ENCODE measurements at places on chromosomes 13 and 19.

GRCh38 chr13:114058051-114058867, 74.2 kb downstream of the RASA3 start:
- no peaks in the 10 kb centered on the region for H3K36me3 ChIP-seq
- no peak overlapping the region for H3K4me3 ChIP-seq
- peaks cover 2% of the 10 kb centered on the region for H3K4me1 ChIP-seq
- no peaks in the 10 kb centered on the region for H3K27me3 ChIP-seq

GRCh38 chr13:107865318-107865575, 350.1 kb downstream of the LIG4 start:
- peak; percentile 31 for DNase-seq
- no peaks in the 10 kb centered on the region for H3K27me3 ChIP-seq
- no peaks in the 10 kb centered on the region for H3K36me3 ChIP-seq
- no peak overlapping the region for H3K27ac ChIP-seq
- H3K4me3 ChIP-seq, result peak overlapping the region; percentile 1
- H3K4me1 ChIP-seq, result peaks cover 6% of the 10 kb centered on the region

DNA sequence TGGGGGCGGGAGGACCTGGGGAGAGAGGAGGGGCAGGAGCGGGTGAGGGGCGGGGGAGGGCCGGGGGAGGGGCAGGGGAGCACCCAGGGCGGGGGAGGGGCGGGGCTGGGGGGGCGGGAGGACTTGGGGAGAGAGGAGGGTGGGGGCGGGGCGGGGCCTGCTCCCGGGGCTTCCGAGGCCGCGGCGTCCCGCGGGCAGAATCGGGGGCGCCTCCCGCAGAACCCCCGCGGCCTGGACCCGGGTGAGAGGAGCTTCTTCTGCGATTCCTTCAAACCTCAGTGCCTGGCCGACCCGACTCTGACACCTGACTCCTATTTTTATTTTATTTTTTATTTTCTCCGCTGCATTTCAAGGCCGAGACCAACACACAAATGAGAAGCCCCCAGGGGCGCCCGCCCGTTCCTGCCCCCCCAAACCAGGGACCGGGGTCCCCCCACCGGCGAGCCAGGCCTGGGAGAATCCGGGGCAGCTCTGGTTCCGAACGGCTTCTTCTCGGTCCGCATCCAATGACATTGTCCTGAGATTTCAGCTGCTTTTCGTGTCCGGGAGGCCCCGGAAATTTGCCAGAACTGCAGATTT, 470 bp upstream of the GRTP1 start:
- no peak for DNase-seq
- no peaks in the 10 kb centered on the region for H3K27me3 ChIP-seq
- H3K4me3 ChIP-seq, result no peak overlapping the region
- H3K36me3 ChIP-seq, result no peaks in the 10 kb centered on the region
- H3K27ac ChIP-seq, result no peak overlapping the region

GRCh38 chr13:53200498-53201453, 172.2 kb downstream of the OLFM4 start:
- no peaks in the 10 kb centered on the region for H3K4me1 ChIP-seq
- H3K4me3 ChIP-seq, result no peak overlapping the region
- no peaks in the 10 kb centered on the region for H3K27me3 ChIP-seq
- DNase-seq, result peak; percentile 86
- no peaks in the 10 kb centered on the region for H3K36me3 ChIP-seq

GRCh38 chr19:46840498-46840942, 10.1 kb downstream of the AP2S1 start:
- no peaks in the 10 kb centered on the region for H3K4me1 ChIP-seq
- H3K36me3 ChIP-seq, result peaks cover 4% of the 10 kb centered on the region
- H3K4me3 ChIP-seq, result no peak overlapping the region
- H3K27ac ChIP-seq, result no peak overlapping the region
- no peaks in the 10 kb centered on the region for H3K27me3 ChIP-seq

GRCh38 chr19:5829567-5830310, 9.8 kb downstream of the FUT6 start:
- H3K36me3 ChIP-seq, result no peaks in the 10 kb centered on the region
- DNase-seq, result no peak
- peaks cover 3% of the 10 kb centered on the region for H3K4me1 ChIP-seq
- H3K27ac ChIP-seq, result no peak overlapping the region
- no peak overlapping the region for H3K4me3 ChIP-seq
- H3K27me3 ChIP-seq, result no peaks in the 10 kb centered on the region

GRCh38 chr13:63542770-63543169, 2127.1 kb upstream of the PCDH20 start:
- peak; percentile 68 for DNase-seq
- no peaks in the 10 kb centered on the region for H3K36me3 ChIP-seq
- no peaks in the 10 kb centered on the region for H3K27me3 ChIP-seq
- no peak overlapping the region for H3K4me3 ChIP-seq

- no peaks in the 10 kb centered on the region for H3K27me3 ChIP-seq
- no peak overlapping the region for H3K27ac ChIP-seq
- no peaks in the 10 kb centered on the region for H3K4me1 ChIP-seq
- no peak for DNase-seq
Measured at GRCh38 chr19:33085570-33086128, 4.7 kb downstream of the GPATCH1 start.

DNA sequence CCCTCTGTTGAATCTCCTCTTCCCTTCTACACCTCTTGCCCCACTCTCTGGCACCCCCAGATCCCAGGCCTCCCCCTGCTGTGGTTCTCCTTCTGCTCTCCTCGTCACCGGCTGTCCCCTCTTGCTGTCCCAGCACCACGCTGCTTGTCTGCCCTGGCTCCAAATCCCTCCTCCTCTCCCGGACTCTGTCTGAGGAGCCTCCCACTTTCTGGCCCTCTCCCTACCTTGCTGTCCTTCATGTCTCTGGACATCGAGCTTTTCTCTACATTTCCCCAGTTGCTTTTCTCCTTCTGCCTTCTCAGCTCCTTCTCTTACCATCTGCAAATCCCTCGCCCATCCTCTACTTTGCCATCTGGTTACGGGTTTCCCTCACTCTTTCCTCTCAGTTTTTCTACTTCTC, 1.2 kb downstream of the ZNF347 start:
- no peak overlapping the region for H3K27ac ChIP-seq
- peak overlapping the region; percentile 22 for H3K4me3 ChIP-seq
- no peaks in the 10 kb centered on the region for H3K27me3 ChIP-seq
- peaks cover 2% of the 10 kb centered on the region for H3K4me1 ChIP-seq
- peak; percentile 44 for DNase-seq

- DNase-seq, result no peak
- H3K4me3 ChIP-seq, result no peak overlapping the region
- H3K4me1 ChIP-seq, result peaks cover 7% of the 10 kb centered on the region
- H3K36me3 ChIP-seq, result no peaks in the 10 kb centered on the region
Measured at GRCh38 chr13:22232186-22232585, 561.3 kb downstream of the FGF9 start.

GRCh38 chr13:74027161-74027779, 106.9 kb downstream of the KLF12 start:
- H3K36me3 ChIP-seq, result no peaks in the 10 kb centered on the region
- no peak for DNase-seq
- no peaks in the 10 kb centered on the region for H3K27me3 ChIP-seq
- no peak overlapping the region for H3K4me3 ChIP-seq

GRCh38 chr13:76148374-76148773, 512.2 kb downstream of the LMO7 start:
- H3K27me3 ChIP-seq, result no peaks in the 10 kb centered on the region
- H3K27ac ChIP-seq, result no peak overlapping the region
- H3K36me3 ChIP-seq, result no peaks in the 10 kb centered on the region
- H3K4me1 ChIP-seq, result no peaks in the 10 kb centered on the region
- no peak for DNase-seq
- no peak overlapping the region for H3K4me3 ChIP-seq

DNA sequence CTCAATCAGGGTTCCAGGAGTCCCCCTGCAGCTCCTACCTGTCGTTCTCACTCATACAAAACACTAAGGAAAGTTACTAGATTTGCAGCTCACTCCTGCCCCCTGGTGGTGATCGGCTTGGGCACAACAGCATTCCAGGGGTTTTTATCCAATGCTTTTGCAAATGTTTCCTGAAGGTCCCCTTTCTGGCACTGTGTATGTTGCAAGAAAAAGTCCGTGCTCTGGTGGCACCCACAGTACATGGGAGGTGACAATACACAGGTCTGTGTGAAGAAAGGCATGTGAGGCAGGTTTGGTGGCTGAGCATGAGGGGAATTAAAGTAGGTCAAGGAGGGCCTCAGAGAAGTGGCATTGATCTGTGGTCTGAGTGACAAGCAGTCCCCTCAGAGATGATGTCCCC, 8.6 kb upstream of the TYK2 start:
- no peak overlapping the region for H3K27ac ChIP-seq
- H3K36me3 ChIP-seq, result peaks cover 2% of the 10 kb centered on the region
- H3K4me1 ChIP-seq, result no peaks in the 10 kb centered on the region
- H3K4me3 ChIP-seq, result no peak overlapping the region

GRCh38 chr19:51503896-51504295, 2.3 kb upstream of the SIGLEC12 start:
- no peaks in the 10 kb centered on the region for H3K4me1 ChIP-seq
- DNase-seq, result no peak
- no peak overlapping the region for H3K27ac ChIP-seq
- no peaks in the 10 kb centered on the region for H3K27me3 ChIP-seq

DNA sequence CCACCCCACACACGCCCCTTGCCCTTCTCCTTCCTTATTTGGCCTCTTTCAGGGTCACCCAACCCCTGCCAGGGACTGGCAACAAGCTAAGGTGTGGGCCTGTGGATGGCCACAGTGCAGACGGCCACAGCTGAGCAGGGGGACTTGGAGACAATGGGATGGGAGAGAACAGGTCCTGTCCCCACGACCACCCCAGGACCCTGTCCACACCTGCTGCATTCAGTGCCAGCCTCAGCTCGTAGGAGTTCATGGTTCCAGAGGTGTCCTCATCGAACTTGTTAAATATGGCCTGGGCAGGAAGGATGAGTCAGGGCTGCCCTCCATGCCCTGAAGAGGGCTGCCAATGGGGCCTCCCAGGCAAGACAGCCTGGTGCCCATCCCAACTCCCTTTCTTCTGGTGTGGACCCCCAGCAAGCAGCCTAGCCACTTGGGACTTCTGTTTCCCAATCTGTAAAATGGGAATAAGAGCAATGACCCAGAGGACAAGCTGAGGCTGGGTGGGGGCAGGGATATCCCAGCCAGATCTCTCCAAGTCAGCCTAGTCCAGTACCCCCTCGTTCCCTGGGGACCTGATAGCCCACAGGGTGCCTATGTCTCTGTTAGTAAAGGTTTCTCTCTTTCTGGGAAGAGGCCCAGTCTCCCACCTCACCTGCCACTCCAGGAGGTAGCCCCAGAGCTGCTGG, 10.6 kb downstream of the CAPN12 start:
- peaks cover 5% of the 10 kb centered on the region for H3K36me3 ChIP-seq
- no peak overlapping the region for H3K4me3 ChIP-seq
- no peak overlapping the region for H3K27ac ChIP-seq
- no peaks in the 10 kb centered on the region for H3K27me3 ChIP-seq

- H3K4me3 ChIP-seq, result no peak overlapping the region
- H3K36me3 ChIP-seq, result no peaks in the 10 kb centered on the region
- no peaks in the 10 kb centered on the region for H3K27me3 ChIP-seq
- no peak overlapping the region for H3K27ac ChIP-seq
- H3K4me1 ChIP-seq, result no peaks in the 10 kb centered on the region
Measured at GRCh38 chr13:98657506-98658085, 80.7 kb upstream of the STK24 start.

DNA sequence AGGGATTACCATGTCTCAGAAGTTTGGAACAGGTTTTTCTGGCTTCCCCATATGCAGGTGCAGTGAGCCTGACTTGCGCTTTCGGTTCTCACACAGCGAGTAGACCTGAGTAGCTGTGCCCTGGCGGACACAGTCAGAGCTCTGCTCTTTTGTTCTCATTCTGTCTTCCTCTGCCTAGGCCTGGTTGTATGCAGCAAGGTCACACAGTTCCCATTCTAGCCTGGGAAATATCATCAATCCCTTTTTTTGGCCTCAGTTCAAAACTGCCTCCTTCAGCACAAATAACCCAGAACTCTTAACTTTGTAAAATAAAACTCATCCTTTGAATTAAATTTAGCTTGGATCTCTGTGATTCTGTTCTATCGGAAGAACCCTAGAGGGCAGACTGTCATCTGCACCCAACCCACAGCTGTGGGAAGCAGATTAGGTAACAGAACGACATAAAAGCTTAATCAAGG, 10.2 kb downstream of the OXGR1 start:
- DNase-seq, result peak; percentile 68
- no peak overlapping the region for H3K4me3 ChIP-seq
- no peak overlapping the region for H3K27ac ChIP-seq
- no peaks in the 10 kb centered on the region for H3K36me3 ChIP-seq
- no peaks in the 10 kb centered on the region for H3K27me3 ChIP-seq

- H3K36me3 ChIP-seq, result no peaks in the 10 kb centered on the region
- no peak for DNase-seq
- no peak overlapping the region for H3K27ac ChIP-seq
Measured at GRCh38 chr19:661427-662196, 1.4 kb downstream of the RNF126 start.

GRCh38 chr13:114089341-114089740, 43.1 kb downstream of the RASA3 start:
- H3K27ac ChIP-seq, result no peak overlapping the region
- no peak for DNase-seq
- H3K36me3 ChIP-seq, result no peaks in the 10 kb centered on the region
- peaks cover 1% of the 10 kb centered on the region for H3K4me1 ChIP-seq

DNA sequence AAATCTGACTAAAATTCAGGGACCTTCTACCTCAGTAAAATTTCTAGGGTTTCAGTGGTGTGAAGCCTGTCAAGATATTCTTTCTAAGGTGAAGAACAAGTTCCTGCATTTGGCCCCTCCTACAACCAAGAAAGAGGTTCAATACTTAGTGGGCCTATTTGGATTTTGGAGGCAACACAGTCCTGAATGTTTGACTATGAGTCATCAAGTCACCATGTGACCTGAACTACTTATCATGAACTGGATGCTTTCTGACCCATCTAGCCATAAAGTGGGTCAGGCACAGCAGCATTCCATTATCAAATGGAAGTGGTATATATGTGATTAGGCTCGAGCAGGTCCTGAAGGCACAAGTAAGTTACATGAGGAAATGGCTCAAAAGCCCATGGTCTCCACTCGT, 163.0 kb upstream of the IRS2 start:
- no peaks in the 10 kb centered on the region for H3K4me1 ChIP-seq
- H3K4me3 ChIP-seq, result no peak overlapping the region
- no peaks in the 10 kb centered on the region for H3K27me3 ChIP-seq
- no peak for DNase-seq
- H3K36me3 ChIP-seq, result no peaks in the 10 kb centered on the region
- H3K27ac ChIP-seq, result no peak overlapping the region

- H3K27me3 ChIP-seq, result no peaks in the 10 kb centered on the region
- H3K27ac ChIP-seq, result no peak overlapping the region
- no peaks in the 10 kb centered on the region for H3K36me3 ChIP-seq
- H3K4me3 ChIP-seq, result no peak overlapping the region
Measured at GRCh38 chr13:81929988-81930387, 1589.1 kb upstream of the SPRY2 start.

GRCh38 chr19:7373862-7374261, 25.1 kb downstream of the ARHGEF18 start:
- H3K4me1 ChIP-seq, result no peaks in the 10 kb centered on the region
- no peaks in the 10 kb centered on the region for H3K27me3 ChIP-seq
- no peaks in the 10 kb centered on the region for H3K36me3 ChIP-seq
- H3K4me3 ChIP-seq, result no peak overlapping the region
- H3K27ac ChIP-seq, result no peak overlapping the region
